ENCODE measurements at places on chromosomes 11 and 22.
A peak's percentile ranks its signal among the peaks of the same experiment; 100 is the strongest.

- no peak for DNase-seq
Measured at GRCh38 chr11:3684819-3685172, 13.6 kb upstream of the CHRNA10 start.

- no peak for DNase-seq
Measured at GRCh38 chr11:115464269-115464668, 39.9 kb downstream of the CADM1 start.

GRCh38 chr11:125902927-125903710, at the start of gene PUS3:
TSS of gene PUS3 (minus strand) at chr11:125903206. CDS start at chr11:125896284, 6,922 bp downstream.
- DNase-seq, result peak; percentile 71

- DNase-seq, result no peak
Measured at GRCh38 chr11:132604431-132604830, 927.9 kb downstream of the OPCML start.

DNA sequence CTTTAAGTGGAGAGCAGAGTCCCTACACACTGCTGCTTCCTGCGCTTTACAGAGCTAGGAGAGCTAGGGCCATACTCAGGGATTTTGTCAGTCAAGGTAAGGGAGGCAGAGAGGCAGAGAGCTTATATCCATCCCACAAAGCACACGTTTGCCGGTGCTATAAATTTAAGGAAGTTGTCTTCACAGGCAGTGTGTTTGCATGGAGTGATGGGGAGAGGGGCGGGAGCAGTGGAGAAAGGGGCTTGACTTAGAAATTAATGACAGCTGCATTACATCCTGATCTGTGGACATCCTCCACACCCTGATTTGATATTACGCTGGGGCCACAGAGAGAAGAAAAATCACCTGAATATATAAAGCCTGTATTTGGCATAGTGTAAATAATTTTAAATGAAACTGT, 84.1 kb downstream of the NTM start:
- DNase-seq, result no peak

DNA sequence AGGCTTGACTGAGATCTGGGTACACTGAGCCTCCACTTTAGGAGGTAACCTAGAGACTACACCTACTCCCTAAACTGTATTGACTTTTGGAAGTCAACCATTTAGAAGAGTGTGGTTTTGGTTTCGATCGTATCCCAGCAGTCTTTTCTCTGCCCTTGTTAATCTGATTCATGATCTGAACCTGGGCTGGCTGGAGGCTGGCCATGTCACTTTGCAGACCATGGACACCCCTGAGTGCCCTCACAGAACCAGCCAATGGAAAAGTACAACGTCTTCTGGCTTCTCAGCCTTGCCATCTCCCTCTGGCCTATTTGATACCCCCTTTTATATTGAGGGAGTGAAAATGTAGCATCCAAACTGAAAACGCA, 10.8 kb downstream of the EHF start:
- no peak for DNase-seq

DNA sequence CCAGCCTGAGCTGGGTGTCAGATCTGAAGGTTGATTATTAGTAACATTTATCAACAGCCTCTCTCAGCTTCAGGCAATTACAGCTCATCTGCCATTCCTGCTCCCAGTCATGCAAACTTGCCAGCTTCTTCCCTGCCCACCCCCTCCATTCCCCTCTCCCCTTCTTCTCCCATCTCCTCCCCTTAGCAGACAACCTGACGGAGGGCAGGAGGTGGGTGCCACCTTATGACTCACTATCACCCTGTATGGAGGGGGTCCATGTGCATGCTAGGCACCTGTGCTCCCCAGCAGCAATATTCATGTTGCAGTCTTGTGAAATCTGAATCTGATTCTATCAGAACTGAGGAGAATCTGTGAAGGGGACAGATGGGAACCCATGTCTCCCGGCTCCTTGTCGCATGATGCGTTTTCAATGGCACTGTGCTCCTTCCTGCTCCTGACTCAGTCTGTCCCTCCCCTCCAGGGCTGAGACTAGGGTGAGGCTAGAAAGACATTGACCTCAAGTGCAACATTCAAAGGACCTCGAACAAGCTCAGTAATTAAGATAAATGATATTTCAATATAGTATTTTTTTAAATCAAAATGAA, 46.3 kb upstream of the TUB start:
- no peak for DNase-seq

DNA sequence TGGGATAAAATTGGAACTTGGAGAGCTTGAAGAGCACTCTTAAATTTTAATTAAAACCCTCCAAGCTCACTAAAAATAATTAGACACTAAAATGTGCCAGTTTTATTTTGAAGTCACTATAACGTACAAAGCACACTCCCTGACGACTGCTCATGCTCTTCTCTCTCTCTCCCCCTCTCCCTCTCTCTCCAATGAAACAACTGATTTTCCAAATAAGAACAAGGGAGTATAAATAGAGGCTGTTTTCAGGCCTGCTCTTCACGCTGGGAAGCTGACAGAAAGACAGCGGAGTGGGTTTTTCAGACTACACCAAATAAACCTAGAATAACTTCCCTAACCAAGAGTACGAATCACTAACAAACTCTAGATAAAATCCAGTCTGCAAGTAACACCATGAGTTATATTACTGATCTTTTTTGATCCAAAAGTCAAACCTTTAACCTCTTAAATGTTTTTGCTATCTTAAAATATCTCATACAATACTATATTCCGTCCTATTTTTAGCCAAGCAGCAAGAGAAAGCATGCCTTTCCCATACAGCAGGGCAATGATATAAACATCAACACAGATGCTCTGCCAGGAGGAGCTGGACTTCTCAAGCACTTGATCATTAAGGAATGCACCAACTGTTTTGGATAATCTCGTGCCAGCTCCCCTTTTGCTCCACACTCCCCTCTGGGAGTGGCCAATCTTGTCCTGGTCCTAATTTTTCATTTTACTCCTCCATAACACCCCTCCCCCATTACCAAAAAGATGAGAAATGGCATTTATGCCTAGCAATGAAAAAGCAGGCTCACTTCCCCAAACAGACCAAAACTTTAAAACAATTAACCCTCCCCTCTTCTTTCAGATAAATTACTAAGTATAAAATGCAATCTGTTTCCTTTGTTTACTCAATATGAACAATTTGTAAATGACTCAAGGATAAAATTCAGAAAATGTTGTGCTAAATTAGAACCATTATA, 116.9 kb downstream of the SOX6 start:
- DNase-seq, result no peak

GRCh38 chr11:109405671-109406070, 16.3 kb upstream of the C11orf87 start:
- DNase-seq, result no peak

DNA sequence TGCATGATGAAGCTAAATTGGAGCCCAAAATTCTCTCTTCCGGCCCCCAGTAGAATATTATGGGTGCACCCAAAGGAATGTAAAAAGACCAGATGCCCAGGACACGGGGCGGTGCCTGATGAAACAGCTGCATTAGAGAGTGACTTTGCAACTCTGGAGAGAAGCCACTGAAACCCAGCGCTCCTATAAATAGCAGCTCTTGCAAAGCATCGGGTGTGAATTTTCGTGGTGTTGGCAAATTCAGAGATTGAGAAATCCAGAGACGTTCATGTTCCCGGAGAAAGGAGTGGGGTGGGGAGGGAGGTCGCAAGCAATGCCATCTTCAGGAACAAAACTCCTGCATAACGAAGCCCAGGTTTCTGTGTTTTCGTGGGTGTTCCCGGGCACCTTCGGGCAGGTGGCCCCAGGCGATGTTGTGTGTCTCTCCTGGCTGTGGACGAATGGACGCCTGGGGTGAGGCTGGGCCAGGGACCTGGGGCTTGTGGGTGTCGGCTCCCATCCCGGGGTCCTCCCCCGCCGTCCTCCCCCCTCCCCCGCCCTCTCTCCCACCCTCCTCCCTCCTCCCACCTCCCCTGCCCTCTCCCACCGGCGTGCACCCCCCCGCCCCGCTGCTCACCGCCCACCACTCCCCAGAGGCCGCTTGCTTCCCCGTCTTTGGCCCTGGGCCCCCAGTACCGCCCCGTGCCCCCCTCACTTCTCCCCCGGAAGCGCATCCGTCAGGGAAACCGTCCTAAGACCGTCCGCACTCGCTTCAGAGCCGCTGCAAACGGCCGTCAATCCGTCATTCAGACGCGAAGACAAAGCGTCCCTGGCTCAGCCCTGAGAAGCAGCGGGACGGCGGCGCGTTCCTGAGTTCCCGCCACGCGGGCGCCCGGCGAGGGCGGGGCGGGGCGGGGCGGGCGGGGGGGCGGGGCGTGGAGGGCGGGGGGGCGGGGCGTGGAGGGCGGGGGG, 26.7 kb upstream of the TOLLIP start:
- peak; percentile 24 for DNase-seq

GRCh38 chr11:130979386-130979972, 63.2 kb upstream of the SNX19 start:
- no peak for DNase-seq

GRCh38 chr22:25736378-25737011, 5.5 kb upstream of the MYO18B start:
- DNase-seq, result no peak

DNA sequence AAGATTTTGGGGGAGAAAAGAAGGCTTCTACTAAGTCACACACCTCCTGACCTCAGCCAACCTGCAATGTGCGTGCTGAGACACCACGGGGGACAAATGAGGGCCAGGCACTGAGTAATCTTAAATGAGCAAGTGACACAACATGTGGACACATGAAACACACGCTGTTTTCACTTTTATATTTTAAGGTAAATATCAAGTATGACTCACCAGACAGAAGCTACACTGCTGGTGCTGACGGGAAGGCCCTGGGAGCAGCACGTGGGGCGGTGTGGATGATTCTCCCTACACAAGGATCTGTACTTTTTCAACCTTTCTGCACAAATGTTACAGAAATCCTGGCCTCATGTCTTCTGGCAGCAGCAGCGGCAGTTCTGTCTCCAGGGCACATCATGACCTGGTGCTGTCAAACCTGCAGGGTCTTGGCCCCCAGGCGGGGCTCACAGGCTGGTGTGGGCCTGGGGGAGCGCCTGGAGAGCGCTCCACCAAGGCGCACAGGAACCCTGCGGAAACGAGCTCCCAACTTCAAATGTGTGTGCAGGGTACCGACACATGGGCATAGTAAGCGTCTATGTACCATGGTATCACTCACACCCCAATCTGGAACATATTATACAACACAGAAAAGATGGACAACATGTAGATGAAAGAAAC, 61.7 kb downstream of the DGCR2 start:
- no peak for DNase-seq

- DNase-seq, result no peak
Measured at GRCh38 chr22:38469306-38469781, 1.4 kb downstream of the KDELR3 start.

DNA sequence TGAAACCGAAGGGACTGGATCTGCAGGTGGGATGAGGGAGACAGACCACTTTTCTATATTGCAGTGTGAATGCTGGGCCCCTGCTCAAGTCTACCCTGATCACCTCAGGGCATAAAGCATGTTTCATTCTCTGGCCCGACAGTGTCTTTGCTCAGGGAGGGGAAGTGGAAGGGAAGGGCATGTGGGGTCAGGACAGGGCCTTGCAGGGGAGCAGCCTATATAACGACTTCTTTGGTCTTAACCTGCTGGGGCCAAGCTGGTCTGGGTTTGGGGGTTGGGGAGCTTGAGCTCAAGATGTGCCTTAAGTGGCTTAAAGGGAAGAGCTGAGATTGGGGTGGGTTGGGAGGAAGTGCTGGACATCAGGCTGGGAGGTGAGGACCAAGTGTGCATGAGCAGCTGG, 86.4 kb downstream of the GDPD4 start:
- no peak for DNase-seq

DNA sequence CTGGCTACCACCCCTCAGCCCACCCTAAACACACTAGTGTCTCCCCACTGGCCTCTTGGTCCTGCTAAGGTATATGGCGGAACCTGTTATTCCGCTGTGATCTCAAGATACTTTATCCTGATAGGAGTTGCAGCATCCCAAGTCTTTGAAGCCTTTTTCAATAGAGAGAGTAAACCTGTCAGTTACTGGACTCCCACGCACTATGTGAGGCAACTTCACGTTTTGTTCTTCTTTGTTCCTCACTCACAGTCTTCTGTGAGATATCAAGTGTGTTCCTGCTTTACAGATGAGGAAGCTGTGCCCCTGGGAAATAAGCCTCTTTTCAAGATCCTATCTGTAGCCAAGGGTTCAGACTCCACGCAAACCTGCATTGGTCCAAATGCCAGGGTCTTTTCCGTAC, 127.8 kb downstream of the MYO18B start:
- DNase-seq, result no peak

- no peak for DNase-seq
Measured at GRCh38 chr22:27724709-27725108, 76.8 kb downstream of the MN1 start.

DNA sequence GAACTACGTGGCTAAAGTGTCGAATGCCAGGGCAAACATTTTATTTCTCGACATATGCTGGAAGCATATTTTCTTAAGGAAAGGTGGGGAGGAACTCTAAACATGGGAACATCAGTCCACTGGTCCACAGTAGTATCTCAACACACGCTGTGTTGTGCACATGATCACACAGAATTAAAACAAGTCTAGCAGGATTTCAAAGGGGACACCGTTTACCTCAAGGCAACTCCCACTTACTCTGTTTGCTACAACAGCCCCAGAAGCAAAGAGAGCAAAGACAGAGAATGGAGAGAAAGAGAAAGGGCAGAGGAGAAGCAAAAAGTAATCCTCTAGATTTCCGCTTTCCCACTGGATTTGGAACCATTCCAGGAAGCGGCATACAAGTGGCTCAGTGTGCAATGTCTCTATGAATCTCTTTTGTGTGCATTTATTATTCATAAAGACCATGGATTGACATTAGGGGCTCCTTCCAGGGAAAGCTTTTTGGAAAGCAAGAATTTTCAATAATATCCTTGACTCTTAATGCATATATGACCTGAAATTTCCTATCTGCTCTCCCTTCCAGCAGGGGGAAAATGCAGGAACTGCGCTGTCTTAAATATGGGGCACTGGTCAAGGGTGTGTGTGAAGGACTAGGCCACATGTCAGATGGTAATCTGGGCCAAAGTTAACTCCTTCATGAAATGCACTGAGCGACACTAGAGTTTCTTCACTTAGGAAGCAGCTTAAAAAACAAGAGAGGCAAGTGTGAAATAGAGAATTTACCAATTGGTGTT, 34.8 kb upstream of the CCDC34 start:
- DNase-seq, result no peak

DNA sequence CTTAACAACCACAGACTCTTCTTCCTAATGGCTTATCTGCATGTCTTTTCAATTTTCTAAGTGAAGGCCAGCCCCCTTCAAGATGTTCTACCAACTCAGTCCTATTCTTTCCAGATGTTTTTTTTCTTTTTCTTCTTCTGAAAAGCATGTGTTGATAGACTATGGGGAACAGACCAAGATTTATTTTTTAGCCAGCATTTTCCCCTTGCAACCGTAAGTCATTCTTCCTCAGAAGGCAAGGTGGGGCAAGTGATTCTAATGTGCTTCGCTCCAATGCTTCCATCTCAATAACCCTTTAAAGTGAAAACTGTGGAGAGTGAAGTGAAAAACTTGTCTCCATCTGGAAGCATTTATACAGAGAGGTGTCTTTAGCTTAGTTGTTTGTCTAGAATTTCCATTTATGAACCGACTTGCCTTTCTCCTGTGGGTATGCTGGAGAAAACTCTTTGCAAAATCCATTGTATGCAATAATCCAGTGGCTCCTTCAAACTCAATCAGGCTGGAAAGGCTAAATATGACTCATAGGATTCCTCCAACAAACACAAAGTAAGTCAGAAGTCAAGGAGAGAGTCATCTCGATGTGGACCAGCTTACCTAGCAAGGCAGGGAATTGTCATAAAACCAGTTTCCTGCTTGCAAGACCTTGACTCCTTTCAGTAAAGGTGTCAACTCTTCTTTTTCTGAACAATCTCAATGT, 83.7 kb downstream of the MAML2 start:
- no peak for DNase-seq
